ENCODE measurements at places on chromosomes 7 and 10. TPM values are rescaled to one million over a fixed set of nuclear protein-coding genes. Genes with fewer than 3 reads are reported as not detected.

RNLS gene
- total RNA-seq, result 2.6 TPM

DIP2C gene
- 8.3 TPM for total RNA-seq

TAC1 gene
- not detected for total RNA-seq

TAS2R41 gene
- not detected for total RNA-seq

ITGA8 gene
- 0.57 TPM for total RNA-seq

TMEM26 gene
- under 0.01 TPM for total RNA-seq

PTPRN2 gene
- total RNA-seq, result 1.4 TPM

THNSL1 gene
- total RNA-seq, result 2.0 TPM

ADIRF gene
- total RNA-seq, result 11.4 TPM

WEE2 gene
- total RNA-seq, result not detected

AUTS2 gene
- total RNA-seq, result 1.6 TPM

CRYGN gene
- not detected for total RNA-seq

LLCFC1 gene
- total RNA-seq, result not detected

WBP1L gene
- 83.7 TPM for total RNA-seq

STEAP1 gene
- 39.6 TPM for total RNA-seq

LRRC61 gene
- 2.0 TPM for total RNA-seq

VSTM2A gene
- total RNA-seq, result not detected

NPFFR1 gene
- total RNA-seq, result not detected

ZNF138 gene
- 6.0 TPM for total RNA-seq

INTS1 gene
- total RNA-seq, result 74.8 TPM

CRPPA gene
- 1.3 TPM for total RNA-seq

SDK1 gene
- 0.65 TPM for total RNA-seq

ADAM8 gene
- total RNA-seq, result 0.57 TPM

FAM20C gene
- total RNA-seq, result 6.5 TPM

OGDHL gene
- total RNA-seq, result 0.19 TPM
